ENCODE measurements at places on chromosomes 5 and 9.

DNA sequence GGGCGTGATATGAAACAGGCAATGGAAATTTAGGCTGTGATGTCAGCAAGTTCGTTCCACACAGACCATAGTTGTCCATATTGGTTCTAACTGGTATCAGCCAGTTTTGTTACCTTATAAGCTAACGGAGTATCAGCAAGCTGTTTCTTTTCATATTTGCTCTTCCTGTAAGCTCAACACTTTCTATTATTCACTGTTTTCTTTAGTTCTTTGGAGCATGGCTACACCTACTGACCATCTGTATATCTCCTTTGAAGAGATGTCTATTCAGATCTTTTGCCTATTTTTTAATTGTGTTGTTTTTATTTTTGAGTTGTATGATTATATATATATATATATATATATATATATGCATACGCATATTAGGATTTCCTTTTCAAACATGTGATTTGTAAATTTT is 1057.2 kb upstream of the CDH10 start:
- DNase-seq = no peak

DNA sequence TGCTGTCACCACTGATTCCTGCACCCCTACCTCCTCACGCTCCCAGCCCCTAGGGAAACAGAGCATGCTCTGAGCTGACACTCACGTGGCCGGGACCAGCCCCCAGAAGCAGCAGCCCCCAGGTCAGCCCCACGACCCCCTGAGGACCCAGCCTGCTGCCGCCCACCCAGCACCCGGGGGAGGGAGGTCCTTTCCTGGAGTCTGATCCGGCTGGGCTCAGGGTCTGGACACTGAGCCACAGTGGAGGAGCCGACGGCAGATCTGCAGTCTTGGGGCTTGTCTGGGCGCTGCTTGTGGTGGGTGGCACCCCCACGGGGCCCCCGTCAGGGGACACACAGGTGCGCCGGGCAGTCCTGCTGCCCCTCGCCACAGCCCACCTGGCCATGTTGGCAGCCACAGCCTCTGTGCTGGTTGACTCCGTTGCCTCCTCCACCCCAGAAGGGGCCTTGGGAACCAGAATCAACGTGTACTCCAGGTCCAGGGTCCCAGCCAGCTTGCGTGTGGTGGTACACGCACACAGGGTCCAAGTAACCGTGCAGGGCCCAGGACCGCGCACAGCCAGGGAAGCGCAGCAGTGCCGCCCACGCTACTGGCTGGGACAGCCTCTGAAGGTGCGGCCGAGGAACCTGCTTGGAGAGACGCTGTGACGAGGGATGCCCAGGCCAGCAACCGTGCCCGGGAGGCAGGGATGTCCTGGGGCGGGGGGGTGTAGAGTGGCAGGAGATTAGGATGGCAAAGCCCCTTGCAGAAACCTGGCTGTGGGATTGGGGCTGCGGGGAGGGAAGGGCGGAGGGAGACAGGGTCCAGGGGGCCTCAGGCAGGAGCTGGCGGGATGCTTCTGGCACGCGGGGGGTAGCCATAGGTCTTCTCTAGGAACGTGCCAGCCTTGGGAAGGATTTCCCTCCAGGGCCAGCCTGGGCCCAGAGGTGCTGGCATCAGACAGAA is 3.5 kb downstream of the DNLZ start:
- no peak for DNase-seq

- DNase-seq = no peak
Measured at GRCh38 chr9:84829997-84830696, 160.6 kb downstream of the NTRK2 start.

DNA sequence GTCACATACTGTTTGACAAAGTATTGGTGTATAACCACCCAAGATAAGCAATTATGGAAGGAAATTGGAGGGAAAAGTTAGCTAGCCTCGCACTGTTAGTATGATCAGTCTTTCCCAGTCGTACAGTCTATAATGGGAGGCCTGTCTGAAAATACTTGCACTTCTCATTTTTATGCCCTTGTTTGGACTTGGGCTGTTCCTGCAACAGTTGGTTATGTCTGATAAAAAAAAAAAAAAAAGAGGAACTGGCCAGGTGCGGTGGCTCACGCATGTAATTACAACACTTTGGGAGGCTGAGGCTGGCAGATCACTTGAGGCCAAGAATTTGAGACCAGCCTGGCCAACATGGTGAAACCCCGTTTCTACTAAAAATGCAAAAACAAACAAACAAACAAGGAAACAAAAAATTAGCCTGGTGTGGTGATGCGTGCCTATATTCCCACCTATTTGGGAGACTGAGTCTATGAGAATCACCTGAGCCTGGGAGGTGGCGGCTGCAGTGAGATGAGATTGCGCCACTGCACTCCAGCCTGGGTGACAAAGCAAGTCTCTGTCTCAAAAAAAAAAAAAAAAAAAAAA is 58.3 kb upstream of the ANKRD33B start:
- DNase-seq = no peak

GRCh38 chr9:121950441-121950840 is 142.7 kb downstream of the TTLL11 start:
- DNase-seq = no peak

DNA sequence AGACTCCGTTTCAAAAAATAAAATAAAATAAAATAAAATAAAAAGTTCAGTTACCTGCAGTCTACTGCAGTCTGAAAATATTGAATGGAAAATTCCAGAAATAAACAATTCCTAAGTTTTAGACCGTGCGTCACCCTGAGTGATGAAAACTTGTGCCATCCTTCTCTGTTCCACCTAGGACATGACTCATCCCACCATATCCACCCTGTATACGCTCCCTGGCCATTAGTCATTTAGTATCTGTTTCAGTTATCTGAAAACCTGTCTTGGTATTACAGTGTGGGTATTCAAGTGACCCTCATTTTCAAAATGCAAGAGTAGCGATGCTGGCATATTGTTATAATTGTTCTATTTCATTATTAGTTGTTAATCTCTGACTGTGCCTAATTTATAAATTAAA is 51.8 kb upstream of the TEX48 start:
- DNase-seq = peak; percentile 84

- no peak for DNase-seq
Measured at GRCh38 chr5:175866377-175866907, 4.9 kb upstream of the CPLX2 start.

GRCh38 chr9:75410405-75410804 is 322.1 kb downstream of the OSTF1 start:
- no peak for DNase-seq

DNA sequence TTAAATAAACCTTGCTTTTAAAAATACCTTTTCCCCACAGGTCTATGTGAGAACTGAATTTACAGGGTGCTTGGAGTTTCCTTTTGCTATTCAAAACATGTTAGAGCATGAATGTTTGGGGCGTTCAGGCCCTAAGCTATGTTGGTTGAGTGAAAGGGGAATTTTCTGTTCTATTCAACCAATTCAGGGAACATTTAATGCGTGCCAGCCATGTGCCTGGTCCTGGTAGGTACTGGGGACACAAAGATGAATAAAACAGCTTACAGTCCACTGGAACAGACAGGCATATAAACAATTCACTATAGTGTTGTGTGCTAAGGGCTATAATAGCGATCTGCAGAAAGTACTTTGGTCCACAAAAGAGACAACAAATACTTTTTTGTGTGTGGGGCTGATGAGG is 108.5 kb downstream of the ZSWIM6 start:
- DNase-seq = no peak

DNA sequence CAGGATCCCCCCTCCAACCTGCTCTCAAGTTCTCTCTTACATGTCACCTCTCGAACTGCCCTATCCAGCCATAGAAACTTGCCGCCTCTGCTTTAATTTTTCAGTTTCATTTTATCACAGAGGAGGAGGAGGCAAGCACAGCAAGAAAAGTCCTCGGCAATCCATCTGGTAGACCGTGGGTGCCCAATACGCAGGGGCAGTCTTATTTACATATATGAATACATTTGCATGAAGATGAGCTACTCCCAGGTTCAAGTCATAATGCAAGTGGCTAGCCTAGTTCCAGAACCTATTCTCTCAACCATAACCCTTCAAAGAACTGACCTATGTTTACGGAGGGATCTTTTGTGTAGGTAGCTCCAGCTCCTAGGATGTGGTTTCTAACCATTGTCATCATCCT is 223.2 kb upstream of the PANK3 start:
- no peak for DNase-seq

Measured in iris pigment epithelial cell (primary cell).